ENCODE measurements at places on chromosomes 12 and 14.

- DNase-seq: no peak
Observed at GRCh38 chr12:122200541-122201175, 2.9 kb upstream of the B3GNT4 start.

DNA sequence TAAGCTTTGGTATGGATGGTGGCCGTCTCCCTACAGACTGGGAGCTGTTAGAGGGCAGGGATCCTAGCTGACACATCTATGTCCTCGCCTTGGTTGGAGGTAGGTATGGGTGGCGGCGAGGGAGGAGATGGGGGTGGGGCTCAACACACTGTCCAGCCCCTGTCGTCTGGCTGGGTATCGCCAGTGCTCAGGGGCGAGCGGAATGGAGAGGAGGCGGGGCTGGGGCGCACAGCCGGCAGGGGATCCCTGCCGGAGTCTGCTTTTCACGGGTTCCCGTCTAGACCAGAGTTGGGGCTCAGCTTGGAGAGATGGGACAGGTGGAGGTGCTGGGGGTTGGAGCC lies 16.1 kb downstream of the TAMALIN start:
- DNase-seq: no peak

DNA sequence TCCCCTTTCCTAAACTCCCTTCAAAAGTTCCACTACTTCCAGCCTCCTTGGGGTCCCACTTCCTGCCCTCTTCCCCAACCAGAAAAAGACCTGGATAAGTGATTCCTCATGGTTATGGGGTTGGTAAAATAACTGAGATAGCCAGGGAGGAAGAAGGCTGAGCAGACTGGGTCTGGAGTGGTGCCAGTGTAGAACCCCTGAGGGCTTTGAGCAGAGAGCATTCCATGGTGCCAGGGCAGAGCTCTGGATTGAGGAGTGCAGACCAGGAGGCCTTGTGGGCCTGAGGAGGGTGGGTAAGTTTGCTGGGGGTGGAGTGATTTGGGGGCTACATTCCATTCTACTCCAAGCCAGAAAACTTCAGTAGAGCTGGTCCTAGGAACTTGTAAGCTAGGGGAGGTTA lies 9.5 kb upstream of the CISTR start:
- DNase-seq: no peak

GRCh38 chr12:114668886-114669288 lies 15.1 kb downstream of the TBX3 start:
- DNase-seq: no peak

DNA sequence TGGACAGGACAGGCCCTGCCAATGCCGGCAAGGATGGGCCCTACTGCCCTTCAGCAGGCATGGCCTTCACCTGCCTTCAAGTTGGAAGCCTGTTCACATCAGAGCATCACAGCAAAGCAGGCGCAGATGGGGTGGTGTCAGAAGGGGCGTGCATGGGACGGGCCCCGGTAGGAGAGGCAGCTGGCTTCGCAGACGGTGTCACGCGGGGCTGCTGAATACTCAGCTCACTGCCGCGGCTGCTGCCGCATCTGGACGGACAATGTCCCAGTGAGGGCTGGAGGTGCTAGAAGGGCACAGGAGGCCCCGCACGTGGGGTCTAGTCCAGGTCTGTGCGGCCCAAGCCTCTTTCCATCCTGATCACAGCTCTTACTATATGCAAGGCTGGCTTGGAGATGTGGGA lies 42.1 kb downstream of the LRCOL1 start:
- DNase-seq: no peak

GRCh38 chr12:103929046-103929783 lies 995 bp upstream of the HSP90B1 start:
- peak; percentile 95 for DNase-seq

- DNase-seq: no peak
Observed at GRCh38 chr12:68866950-68867349, 59.0 kb downstream of the MDM2 start.

- DNase-seq: no peak
Observed at GRCh38 chr12:70468741-70469140, 102.7 kb downstream of the KCNMB4 start.

- DNase-seq: no peak
Observed at GRCh38 chr12:1448336-1448735, 146.0 kb downstream of the FBXL14 start.

DNA sequence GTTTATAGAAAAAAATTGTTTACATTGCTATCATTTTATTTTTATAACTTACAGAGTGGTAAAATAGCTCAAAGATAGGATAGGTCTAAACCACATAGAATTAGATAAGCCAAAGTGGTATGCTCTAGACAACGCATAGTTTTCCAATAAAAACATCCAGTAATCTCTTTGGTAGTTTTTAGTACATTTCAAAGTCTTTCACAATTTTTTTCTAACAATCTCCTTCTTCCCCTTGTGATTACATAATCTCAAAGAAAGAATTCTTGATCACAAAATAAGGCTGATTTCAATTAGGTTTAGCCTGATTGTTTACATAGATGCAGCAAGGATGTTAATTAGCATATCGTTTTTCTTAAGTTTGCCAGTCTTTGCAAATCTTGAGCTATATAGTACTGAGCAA lies 460.0 kb downstream of the FUT8 start:
- DNase-seq: no peak

- peak; percentile 79 for DNase-seq
Observed at GRCh38 chr12:21656905-21657325, 727 bp downstream of the LDHB start.

GRCh38 chr12:131195796-131196195 lies 242.1 kb downstream of the ADGRD1 start:
- DNase-seq: no peak

DNA sequence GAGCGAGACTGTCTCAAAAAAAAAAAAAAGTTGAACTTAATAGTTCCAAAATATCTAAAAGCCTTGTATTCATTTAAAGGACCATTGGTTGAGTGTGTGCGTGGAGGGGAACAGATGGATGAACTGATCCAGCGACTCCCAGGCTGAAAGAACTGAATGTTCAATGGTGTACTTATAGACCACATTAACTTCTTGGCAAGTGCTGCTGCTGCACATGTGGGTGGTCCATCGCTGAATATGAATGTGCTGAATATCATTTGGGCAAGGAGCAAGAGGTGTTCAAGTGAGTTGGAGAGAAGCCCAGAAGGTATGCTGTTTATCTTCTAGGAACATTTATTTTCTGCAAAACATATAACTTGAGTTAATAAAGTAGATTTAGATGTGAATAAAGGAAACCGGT lies 289.0 kb upstream of the RPL10L start:
- DNase-seq: no peak

GRCh38 chr12:800401-800800 lies 48.0 kb downstream of the WNK1 start:
- DNase-seq: no peak

DNA sequence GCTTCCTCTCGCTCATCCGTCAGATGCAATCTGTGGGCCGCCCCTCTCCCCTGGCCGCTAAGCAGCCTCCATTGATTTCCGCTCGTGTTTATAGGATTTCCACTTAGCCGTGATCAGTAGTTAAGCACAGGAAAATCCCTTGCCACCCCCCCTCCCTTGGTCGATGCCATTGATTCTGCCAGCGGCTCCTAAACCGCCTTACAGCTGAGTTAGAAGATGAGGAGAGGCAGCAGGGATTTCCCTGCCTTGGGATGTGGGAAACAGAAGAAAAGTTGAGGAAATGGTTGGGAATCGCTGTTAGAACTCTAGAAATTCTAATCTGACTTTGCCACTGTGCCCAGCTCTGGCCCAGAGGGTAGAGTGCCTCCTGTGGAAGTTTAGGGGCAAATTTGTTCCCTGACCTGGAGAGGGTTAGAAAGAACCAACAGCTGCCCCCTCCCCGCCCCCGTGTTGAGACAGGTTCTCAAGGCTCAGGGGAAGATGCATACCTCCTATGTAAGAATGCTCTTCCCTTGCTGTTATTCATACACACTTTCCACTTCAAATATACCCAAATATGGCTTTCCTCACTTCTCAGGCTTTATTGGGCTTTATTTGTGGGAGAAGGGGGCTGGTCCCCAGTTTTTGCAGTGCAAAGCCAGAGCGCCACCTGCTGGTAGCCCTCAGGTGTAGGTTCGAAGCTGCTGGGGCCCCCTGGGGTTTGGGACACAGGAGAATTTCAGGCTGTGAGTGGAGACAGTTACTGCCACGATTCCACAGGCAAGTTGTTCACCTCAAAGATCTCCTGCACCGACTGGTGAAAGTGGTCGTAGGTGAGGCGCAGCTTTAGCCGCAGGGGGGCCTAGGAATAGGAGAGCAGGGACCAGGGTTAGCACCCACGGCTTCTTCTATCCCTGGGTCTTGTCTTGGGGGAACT lies 3.2 kb downstream of the THTPA start:
- DNase-seq: peak; percentile 52

DNA sequence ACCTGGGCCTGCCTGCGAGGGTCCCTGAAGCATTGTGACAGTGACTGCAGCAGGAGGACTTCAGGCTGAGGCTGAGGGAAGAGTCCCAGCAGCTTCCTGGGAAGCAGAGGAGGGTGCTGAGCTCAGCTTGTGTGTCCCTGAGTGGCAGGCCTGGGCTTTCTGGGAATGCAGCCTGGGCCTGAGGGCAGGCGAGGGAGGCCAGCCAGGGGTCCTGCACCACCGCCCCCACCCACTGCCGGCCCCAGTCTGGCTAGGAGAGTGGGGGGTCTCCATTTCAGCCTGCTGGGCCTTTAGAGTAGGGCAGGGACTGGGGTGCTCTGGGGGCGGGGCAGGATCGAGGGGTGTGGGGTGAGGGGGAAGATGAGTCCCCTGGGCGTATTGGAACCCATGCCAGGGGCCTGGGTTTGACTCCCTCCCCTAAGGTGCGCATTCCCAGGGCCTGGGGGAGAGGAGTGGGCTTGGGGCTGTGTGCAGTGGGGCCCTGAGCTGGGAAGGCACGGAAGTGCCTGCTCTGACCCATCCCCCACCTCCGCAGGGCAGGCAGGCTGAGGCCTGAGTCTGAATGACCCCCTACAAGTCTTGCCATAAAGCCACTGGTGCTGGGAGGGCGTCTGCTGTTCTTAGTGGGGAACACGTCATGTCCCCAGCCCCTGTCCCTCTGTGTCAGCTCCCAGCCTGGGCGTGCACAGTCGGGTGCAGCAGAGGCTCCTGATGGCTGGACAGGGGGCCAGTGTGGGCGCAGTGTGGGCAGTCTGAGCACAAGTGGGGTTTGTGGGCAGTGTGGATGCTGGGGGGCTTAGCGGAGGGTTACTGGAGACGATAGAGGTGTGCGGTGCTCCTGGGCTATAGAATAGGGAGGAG lies 46.4 kb downstream of the KRT80 start:
- no peak for DNase-seq

GRCh38 chr14:68932686-68933085 lies 46.4 kb downstream of the ACTN1 start:
- DNase-seq: no peak

DNA sequence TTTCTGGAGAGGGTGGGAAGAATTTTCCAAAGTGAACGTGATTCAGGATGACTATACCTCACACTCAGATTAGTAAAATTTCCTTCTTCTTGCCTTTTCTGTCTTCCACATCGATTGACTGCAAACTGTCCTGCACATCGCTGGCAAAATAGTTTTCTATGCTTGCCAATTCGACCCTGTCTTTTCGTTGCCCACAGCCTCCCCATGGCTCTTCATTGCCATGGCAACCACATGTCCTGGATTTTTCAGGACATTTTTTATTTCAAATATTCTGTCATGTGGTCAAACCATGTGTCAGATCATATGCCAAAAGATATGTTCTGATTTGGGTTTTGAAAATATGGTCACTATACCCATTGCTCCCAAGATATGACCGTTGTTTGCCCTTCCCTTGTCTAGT lies 46.9 kb upstream of the OTX2 start:
- DNase-seq: no peak

DNA sequence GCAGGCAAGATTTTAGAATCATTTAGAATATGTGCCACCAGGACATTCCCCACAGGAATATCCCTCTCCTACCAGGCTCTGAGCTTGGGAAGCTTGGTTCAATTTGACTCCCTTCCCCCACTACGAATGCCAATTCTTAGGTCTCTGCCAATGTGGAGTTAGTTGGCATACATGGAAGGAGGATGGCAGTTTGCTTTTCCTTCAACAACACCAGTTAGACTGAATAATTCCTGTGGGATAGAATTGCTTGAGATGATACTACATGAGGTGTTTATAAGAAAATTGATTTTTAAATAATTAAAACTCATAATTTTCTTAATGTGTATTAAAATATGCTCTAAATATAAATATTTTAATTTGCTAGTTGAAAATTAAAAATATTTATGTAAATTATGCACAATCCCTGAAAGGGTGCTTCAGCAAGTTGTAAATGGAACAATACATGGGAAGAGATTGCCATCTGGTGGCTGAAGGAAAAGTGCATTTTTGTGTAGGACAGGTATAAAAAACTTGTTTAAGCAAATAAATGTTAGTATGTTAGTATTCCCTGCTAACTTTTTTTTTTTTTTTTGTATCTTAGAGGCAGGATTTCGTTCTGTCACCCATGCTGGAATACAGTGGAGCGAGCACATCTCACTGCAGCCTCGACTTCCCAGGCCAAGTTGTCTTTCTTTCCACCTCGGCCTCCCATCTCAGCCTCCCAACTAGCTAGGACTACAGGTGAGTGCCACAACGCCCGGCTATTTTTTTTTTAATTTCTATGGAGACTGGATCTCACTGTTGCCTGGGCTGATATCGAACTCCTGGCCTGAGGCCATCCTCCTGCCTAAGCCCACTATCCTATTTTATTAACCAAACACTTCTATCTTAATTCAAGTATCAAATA lies 25.8 kb upstream of the STRAP start:
- peak; percentile 85 for DNase-seq

DNA sequence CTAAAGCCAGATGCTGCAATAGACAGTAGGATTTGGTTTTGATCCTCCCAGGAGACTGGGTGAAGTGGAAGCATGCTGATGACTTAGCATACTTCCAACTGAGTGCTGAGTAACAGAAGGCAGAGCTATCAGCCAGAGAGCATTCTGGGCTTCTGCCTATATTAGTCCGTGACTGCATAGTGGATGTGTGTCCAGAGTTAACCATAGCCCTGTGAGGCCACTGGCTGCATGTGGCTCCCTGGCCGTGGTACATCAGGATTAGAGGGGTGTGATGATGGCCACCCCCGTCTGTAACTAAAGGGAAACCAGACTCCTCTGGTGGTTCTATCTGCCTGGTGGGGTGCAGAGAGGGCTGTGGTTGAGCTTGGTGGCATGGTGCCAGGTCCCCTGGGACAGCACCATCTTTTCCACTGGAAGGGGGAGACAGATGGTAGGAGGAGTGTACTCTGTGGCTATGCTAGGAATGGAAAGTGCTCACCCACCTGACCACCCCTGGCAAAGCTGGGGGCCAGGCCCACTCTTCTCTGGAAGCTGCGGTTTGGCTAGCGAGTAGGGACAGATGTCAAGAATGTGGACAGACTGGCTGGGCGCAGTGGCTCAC lies 27.4 kb downstream of the ABCD4 start:
- no peak for DNase-seq

- no peak for DNase-seq
Observed at GRCh38 chr12:76755829-76756379, 8.0 kb upstream of the ZDHHC17 start.

DNA sequence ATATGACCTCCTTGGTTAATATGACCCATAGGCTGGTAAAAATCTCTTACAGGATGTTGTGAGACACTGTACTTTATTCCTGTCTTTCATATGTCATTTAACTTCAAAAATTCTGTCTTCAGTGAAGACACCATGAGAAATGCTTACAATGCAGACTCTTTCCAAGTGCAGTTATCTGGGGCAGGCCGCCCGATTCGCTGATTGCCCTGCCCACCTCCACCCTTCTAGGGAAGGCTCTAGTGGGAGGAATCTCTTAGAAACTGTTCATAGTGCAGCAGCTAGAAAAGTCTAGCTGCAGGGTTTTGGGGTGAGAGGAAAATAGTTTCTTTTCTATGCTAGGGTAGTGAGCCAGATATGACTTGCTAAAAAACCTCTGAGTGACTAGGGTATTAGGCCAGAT lies 15.0 kb upstream of the CIPC start:
- no peak for DNase-seq
